Left renal pelvis (tissue), 4 donors: ENCODE measurements at places on chromosomes 1 and 21.

- DNase-seq: no peak
These were observed 6.3 kb upstream of the ZBTB21 start for GRCh38 chr21:42016364-42016985.

DNA sequence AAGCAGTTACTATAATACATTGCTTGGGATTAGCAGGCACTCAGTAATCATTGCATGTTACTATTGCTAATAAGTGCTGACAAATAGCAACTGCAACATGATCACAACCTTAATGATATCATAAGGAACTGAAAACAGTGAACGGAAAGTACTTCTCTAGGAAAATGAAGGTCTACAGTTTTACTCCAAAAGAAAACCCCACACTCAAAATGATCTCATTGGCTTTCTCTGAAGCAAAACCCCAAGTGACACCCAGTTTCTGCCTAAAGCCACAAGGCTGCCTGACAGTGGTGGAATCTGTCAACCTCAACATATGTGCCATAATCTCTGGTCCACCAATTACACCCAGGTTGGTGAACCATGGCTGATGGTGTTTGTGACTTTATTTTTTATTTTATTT is 137.6 kb downstream of the PTGER3 start:
- no peak for DNase-seq

DNA sequence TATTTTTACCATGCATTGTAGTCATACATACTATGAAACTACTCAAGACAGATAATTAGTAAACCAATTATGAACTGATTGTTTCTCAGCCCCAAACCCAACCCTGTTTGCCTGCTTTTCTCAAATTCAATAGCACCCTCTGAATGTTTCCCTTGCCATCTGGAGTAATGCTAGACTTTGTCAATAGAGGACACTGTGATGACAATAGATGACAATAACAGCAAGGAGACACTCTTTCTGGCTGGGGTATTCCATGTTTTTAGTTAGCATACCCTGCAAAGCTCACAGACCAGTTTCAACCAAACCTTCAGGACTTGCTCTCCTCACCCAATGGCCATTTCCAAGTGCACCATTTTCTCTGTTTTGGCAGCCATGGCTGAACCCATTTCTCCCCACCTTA is 108.5 kb upstream of the LRRC7 start:
- no peak for DNase-seq

GRCh38 chr1:8816264-8816663 is 1.2 kb downstream of the RERE start:
- DNase-seq: no peak

- DNase-seq: no peak
These were observed 407 bp upstream of the PIGV start for GRCh38 chr1:26787381-26787705.

DNA sequence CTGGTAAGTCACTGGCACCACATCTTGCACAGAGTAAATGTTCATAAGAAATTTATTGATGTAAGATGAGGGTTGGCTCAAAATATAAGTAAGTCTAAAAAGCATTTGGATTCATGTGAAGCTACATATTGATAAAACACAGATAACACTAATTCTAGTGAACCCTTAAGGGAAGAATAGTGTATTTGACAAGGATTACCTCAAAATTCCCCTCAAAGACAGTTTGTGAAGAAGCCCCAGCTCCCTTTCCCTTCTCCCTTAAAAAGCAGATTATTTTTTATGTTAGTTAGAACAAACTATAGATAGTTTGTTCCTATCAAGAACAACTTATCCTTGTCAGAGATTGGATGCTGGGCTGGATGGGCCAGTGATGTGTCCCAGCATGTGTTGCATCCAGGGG is 10.7 kb downstream of the FGGY start:
- DNase-seq: no peak

- no peak for DNase-seq
These were observed 1.5 kb upstream of the VANGL2 start for GRCh38 chr1:160398823-160399222.

DNA sequence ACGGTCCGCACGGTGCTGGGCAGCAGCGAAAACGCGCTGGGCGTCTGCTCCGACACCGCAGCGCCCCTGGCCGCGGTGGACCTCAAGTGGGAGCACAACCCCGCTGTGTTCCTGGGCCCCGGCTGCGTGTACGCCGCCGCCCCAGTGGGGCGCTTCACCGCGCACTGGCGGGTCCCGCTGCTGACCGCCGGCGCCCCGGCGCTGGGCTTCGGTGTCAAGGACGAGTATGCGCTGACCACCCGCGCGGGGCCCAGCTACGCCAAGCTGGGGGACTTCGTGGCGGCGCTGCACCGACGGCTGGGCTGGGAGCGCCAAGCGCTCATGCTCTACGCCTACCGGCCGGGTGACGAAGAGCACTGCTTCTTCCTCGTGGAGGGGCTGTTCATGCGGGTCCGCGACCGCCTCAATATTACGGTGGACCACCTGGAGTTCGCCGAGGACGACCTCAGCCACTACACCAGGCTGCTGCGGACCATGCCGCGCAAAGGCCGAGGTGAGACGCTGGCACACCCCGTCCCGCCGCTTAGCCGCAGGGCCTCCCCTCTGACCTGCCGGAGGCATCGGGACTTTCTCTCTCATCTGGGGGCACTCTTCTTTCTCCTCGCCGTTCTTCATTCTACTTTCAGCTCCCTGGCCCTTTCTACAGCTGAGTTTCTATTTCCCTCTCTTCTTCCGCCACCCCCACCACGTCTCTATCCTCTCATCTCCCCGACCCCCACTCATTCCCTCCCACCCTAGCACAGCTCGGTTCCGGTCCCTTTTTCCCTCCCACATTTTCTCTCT is 1.0 kb downstream of the NPR1 start:
- no peak for DNase-seq

DNA sequence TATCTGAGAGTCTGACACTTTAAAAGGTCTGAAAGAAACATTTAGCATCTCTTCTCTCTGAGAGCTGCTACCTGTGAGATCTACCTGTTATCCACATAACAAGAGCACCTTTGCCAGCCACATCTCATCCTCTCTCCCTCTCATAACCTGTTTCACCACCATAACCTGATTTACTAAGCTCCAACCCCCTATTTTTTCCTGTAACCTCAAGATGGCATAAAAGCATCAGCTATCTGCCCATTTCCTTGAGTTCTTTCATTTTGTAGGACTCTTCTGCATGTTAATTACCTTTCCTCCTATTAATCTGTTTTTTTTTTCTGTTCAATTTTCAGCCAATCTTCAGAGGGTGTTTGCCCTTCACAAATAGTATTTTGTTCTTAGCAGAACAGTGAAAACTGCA is 136.5 kb upstream of the KCNK1 start:
- DNase-seq: no peak

GRCh38 chr21:45356653-45357435 is 48.1 kb upstream of the COL18A1 start:
- no peak for DNase-seq

DNA sequence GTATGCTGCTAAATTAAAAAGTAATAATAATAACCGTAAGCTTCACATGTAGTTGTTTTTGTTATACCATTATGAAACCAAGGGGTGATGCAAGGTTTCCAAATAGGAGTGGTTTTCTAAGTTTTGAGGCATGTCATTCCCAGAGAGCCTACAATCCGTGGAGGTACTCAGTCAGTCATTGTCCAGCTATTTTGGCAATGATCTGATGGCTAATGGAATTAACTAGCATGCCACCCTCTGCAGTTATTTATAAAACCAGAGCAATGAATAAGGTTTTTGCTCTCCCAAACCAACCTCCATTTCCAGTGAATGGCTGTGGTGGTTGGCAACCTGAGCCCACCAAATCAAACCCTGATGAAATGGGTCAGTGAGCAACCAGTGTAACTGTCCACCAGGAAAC is 106.4 kb downstream of the TBX15 start:
- no peak for DNase-seq
